ENCODE measurements at places on chromosomes 4 and X.

GRCh38 chrX:108732630-108733321 lies 3.6 kb downstream of the IRS4 start:
- no peak for DNase-seq

- no peak for DNase-seq
These were observed 72.9 kb downstream of the TBL1X start for GRCh38 chrX:9537781-9538180.

GRCh38 chrX:40476958-40477357 lies 103.8 kb upstream of the ATP6AP2 start:
- DNase-seq = no peak

DNA sequence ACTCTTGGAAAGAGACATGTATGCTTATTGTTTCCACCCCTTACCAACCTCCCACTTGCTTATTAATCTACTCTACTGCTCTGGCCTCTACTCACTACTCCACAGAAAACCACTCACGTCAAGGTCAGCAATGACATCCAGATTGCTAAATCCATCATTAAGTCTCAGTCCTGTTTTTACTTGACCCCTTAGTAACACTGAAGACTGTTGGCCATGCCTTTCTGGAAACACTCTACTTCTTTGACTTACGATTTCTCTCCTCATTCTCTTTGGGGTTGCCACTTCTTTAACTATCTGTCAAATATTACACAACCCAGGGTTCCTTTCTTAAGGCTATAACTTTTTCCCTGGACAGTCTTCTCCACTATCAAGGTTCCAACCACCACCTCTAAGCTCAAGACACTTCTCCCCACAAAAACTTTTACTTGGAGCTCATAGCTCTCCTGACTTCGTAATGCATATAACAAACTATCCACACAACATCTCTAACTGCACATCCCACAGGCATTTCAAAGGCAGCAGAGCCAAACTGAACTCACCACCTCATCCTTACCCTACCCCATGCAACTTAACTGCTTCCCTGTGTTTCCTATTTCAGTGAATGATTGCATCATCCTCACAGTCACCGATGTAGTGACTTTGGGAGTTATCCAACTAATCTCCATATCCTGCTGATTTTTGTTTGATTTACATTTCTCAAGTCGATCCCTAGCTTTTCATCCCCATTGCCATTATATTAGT lies 15.8 kb upstream of the MAGEA4 start:
- no peak for DNase-seq

DNA sequence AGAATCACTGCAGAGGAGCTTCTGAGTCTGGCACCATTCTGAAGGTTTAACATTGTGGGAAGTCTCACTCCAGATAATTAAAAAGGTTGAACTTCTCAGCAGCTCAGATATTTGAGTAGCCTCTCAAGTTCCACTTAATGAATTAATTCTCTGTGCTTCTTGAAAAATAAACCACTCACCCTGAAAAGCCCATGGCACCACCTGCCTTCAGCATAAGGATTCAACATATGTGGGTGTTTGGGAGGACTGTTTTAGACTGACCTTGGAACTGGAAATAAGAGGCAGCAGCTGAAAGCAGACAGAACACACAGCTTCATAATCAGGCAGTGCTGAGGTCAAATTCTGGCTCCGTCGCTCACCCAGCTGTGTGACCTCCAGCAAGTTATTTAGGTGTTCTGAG lies 100.6 kb downstream of the KCNIP4 start:
- DNase-seq = no peak

GRCh38 chrX:72568406-72569092 lies 4.1 kb downstream of the HDAC8 start:
- no peak for DNase-seq

- DNase-seq = no peak
These were observed 43.8 kb downstream of the GEMIN8 start for GRCh38 chrX:13985697-13986435.

- DNase-seq = no peak
These were observed 55.5 kb downstream of the BMPR1B start for GRCh38 chr4:94813221-94813620.
